ENCODE measurements at places on chromosomes 12 and 14. TPM values are rescaled to one million over a fixed set of nuclear protein-coding genes. Genes with fewer than 3 reads are reported as not detected.

The C12orf76 gene
- 20.7 TPM for total RNA-seq

The STK38L gene
- total RNA-seq: 14.7 TPM

The KLHL33 gene
- not detected for total RNA-seq

The PGF gene
- total RNA-seq: 2.6 TPM

The PMCH gene
- not detected for total RNA-seq

- no peak for DNase-seq
These were observed 316.4 kb downstream of the MED13L start for GRCh38 chr12:115960868-115961802.

DNA sequence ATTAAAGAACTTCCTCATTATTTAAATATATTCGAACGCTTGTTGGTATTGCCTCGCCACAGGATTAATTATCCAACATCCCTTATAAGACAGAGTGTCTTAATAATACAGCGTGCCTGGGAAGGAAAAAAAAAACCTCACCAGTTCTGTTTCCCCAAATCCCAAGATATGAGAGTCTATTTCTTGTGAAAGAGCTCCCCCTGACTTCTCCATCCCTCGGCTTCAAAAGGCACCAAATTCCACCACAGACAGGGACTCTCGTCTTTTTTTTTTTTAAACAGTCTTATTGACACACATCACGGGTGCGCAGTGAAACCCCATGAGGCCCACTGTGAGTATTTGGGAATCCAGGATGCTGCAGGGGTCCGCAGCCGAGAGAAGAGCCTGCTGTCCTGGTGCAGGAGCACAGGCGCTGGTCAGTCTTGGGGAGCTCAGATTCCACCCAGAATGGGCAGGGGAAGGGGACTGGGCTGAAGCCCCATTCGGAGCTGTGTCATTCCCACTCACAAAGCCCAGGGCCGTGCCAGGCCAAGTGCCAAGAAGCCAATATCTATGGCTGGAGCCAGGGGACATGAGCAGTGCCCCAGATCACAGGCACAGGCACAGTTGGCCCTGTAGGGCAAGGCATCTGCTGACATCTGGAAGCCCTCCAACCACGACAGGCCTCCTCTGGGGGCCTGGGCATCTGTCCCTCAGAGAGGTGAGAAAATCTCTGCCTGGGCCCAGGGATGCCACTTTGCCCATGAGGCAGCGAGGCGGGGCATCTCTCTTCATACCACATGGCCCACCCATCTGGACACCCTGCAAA is 71.9 kb downstream of the BCL11B start:
- DNase-seq: no peak

DNA sequence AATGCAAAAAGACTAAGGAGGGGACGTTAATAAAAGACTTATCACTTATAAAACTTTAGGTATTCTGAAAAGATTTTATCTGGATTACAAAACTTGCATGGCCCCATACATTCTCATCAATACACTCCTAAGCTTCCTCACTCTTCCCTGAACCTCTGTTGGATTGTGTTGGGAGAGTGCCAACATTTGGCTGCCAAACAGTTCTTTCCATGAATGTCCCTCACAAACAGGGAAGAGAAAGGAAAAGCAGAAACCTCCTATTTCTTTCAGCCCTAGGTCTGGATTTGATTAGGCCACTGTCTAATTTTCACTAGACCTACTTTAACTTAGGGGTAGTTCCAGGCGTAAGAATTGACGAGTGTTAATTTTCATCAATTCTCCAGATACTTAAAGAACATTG is 11.7 kb downstream of the PTHLH start:
- no peak for DNase-seq

DNA sequence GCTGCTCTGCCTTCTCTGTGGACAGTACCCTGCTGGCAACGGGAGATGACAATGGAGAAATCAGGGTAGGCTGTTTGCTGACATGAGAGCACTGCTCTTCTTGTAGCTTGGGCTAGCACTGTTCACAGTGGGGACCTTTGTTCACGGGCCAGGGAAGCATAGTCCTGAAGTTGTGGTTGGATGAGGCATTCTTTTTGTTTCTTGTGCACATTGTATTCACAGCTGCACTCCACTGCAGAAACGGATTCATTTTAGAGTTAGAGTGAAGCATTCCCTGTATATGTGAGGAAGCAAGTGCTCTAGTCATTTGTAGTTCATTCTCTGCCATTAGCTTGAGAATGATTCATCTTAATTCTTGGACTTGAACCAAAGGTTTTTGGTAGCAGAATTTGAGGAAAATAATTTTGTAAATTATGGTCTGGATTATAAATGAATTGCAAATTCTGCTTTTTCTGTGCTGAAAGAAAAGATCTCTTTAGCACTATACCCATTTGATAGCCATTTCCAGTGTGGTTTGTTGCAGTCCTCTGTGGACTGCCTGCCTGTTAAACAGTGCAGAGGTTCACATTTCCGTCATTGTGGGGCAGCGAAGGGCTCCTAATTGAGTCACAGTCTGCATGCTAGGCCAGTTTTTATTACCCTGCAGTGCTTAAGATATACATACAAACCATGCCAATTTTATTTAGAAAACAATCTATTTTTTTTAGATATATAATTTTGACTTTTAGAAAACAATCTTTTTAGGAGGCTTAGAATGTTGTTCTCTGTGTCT is 80.6 kb downstream of the APAF1 start:
- peak; percentile 35 for DNase-seq

DNA sequence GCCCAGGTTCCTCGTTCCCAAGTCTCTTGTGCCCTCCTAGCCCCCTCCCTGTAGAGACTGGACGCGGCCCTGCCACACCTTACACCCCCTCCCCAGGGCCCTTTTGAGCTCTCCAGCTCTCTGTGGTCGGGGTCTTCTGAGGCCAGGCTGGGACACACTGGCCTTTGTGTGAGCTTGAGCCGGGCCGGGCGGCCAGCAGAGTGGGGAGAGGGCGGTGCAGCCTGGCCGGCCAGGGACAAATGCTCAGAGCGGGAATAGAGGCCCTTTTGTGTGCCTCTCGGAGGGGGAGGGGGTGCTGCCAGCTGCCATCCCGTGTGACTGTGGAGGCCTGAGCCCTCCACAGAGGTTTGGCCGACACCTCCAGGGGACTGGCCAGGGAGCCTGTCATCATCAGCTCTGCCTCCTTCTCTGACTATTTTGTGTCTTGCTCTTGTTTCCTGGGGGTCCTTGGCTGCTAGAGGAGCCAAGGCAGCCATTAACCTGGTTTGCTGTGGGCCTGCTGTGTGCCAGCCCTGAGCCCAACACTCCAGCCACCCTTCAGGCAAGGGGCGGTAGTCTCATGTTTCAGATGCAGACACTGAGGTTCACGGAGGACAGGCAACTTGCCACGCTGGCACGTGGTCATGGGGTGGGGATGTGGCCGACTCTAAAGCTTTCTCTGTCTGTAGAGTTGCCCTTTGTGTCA is 13.6 kb downstream of the FAM222A start:
- DNase-seq: no peak

GRCh38 chr12:39620659-39621658 is 1.4 kb upstream of the ABCD2 start:
- DNase-seq: no peak

GRCh38 chr12:102642199-102642598 is 161.8 kb upstream of the IGF1 start:
- DNase-seq: no peak

- no peak for DNase-seq
These were observed 2.1 kb upstream of the GTSF1 start for GRCh38 chr12:54475537-54475936.

- DNase-seq: no peak
These were observed 6.3 kb upstream of the TMPO start for GRCh38 chr12:98509063-98509462.

DNA sequence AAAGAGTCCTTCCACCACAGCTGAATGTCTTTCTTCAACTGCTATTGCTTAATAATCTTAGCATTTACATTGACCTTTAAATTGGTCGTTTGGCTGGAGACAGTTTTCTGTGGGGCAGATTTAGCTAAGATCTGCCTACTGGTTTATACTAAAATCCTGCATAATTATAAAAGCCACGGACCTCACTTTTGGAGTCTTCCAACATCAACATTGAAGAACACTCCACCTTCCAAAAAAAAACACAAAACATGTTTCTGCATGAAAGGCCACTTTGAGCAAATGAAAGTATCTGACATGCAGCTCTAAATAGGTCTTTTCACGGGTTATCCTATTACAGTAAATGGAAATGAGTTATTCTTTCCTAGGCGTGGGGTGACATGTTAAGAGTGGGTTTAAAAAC is 57.0 kb upstream of the KRR1 start:
- DNase-seq: no peak

GRCh38 chr14:22471545-22472121 is 117.4 kb downstream of the DAD1 start:
- DNase-seq: peak; percentile 58

- DNase-seq: no peak
These were observed 13.4 kb downstream of the USP30 start for GRCh38 chr12:109065853-109066193.

DNA sequence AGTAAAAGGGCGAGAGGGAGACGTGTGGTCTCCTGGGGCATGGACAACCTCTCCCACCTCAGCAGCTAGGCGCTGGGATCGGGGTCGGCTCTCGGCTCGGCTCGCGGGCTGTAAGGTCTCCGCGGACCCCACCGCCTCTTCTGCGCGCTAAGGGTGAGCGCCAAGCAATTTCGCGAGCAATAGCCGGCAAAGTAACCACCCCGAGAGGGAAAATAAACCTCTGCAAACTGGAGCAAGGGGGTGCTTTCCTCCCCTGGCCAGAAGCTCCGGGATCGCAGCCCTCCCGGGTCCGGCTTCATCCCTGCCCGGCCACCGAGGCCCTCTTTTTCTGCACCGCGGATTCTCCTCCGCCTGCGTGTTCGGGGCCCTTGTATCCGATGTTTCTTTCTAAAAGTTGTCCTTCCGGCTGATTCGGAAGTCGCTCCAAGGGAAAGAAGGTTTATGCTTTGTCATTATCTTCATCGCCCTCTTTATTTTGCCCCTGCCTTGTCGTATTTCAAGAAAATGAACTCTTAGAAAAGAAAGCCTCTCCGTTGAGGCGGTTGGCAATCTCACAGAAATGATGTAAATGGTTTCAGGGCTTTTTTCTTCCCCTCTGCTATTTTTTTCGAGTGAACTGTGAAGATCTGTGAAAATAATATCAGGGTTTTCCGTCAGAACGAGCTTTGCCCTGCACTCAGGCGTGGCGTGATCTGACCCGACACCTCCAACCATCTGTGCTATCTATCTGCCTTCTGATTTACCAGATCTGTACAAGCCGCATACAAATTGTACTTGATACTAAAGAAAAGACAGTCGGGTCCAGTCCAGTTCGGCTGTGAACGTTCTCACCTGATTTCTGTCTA is 1.7 kb upstream of the SIX6 start:
- DNase-seq: no peak

DNA sequence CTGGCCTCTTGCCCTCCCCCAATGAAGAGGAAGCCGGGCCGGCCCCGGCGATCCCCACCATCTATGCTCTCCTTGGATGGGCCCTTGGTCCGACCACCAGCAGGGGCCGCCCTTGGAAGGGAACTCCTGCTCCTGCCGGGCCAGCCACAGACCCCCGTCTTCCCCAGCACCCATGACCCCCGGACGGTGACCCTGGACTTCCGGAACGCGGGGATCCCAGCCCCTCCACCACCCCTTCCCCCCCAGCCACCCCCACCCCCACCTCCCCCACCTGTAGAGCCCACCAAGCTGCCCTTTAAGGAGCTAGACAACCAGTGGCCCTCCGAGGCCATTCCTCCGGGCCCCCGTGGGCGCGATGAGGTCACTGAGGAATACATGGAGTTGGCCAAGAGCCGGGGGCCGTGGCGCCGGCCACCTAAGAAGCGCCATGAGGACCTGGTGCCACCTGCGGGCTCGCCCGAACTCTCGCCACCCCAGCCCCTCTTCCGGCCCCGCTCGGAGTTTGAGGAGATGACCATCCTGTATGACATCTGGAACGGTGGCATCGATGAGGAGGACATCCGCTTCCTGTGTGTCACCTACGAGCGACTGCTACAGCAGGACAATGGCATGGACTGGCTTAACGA is 19.4 kb downstream of the SETD1B start:
- DNase-seq: no peak
